ENCODE measurements at places on chromosomes 12 and 14.

- peak; percentile 48 for DNase-seq
Observed at GRCh38 chr12:52380271-52380694, 5.2 kb downstream of the KRT84 start.

GRCh38 chr12:130645751-130646150 lies 70.3 kb downstream of the RIMBP2 start:
- DNase-seq: no peak

DNA sequence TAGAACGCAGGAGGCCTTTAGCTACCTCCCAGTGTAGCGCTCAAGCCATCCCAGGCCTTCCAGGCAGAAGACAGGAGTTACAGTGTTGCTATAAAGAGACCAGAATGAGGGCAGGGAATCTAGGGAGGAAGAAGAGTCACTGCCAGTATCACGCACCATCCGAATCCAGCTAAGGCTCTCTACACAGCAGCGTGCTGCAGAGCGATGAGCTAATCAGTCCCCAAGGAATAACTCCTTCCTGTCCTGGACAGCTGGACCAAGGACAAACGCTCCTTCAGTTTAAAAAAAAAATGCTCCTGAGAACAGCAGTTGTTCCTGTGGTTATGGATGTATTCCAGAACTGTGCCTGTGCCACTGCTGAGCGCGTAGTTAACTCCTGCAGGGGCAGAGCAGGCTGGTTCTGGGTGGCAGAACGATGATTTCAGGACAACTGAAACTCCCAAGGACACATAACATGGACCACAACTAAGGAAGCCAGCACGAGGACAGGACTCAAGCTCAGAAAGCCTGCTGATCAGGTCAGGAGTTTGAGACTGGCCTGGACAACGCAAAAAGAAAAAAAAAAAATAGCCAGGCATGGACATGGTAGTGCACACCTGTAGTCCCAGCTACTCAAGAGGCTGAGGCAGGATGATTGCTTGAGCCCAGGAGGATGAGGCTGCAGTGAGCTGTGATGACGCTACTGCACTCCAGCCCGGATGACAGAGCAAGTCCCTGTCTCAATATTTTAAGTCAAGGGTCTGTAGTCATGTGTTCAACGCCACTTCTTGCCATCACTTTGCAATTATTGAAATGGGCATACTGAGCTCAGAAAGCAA lies 2.6 kb downstream of the IFFO1 start:
- no peak for DNase-seq

DNA sequence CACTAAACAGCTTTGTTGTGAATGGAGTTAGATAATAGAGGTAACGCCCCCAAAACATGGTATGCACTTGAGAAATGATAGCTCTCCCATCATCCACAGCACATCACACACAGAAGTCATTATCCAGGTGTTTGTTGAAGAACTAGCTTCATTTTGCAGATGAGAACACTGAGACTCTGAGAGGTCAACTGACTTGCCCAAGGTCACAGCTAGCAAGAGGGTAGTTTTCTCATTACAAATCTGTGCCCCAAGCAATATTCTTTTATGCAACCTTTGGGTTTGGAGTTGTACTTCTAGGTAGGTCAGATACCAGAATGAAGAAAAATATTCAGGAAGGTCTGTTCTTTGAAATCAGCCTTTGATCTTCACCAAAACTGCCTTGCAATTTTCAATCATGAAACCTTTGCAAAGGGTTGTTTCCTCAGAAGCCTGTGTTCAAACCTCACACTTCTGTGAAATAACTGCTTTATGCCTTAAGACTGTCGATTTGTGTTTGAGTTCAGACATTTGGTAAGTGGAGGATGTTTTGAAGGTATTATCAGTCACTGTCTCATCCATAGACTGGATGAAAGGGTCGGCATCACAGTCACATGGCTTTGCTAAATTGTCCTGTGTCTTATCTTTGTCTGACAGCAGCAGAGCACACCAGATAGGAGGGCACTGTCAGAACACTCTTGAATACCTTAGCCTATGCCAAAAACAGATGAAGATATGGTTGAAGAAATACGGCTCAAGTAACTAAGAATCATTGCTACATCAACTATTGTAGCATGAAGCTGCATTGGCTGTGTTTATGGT lies 233.2 kb upstream of the BTG1 start:
- DNase-seq: no peak

DNA sequence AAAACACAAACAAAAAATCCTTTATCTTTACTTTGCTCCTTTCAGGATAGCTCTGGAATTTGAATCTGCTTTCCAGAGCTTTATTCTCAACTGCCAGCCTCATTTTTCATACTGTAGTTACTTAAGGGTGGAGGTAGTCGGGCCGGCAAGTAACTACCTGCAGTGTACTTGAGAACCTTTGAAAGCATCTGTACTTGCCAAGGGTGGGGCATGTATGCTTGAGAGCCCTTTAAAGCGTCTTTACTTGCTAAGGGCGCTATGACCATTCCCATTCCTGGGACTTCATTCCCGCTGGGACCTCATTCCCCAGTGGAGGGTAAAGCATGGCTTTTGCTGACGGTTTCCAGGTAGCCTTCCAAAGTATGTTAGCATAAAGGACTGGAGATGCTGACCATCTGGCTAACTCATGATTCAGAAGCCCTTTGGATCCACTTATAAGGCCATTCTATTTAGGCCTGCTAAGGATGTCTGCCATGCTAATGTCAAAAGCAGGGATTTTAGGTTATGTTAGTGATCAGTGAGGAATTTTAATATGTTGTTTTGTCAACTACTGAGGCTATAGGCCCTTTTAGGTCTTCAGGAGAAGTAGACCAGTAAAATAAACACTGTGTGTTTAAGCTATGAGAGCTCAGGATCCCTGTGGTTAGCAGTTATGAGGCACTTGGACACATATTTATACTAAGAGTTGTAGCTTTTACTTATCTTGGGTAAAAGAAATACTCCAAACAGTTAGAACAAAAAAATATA lies 74.9 kb downstream of the CRADD start:
- DNase-seq: no peak

- no peak for DNase-seq
Observed at GRCh38 chr12:27523305-27523641, 733 bp upstream of the PPFIBP1 start.

GRCh38 chr14:71947947-71948500 lies 15.8 kb downstream of the RGS6 start:
- peak; percentile 42 for DNase-seq

GRCh38 chr14:31205681-31206535 lies 1.7 kb downstream of the HECTD1 start:
- peak; percentile 30 for DNase-seq

- DNase-seq: no peak
Observed at GRCh38 chr12:108634341-108634751, 652 bp upstream of the SELPLG start.

- no peak for DNase-seq
Observed at GRCh38 chr12:57119294-57120085, 8.3 kb upstream of the STAT6 start.

- no peak for DNase-seq
Observed at GRCh38 chr12:132783917-132784531, 22.4 kb upstream of the ANKLE2 start.

DNA sequence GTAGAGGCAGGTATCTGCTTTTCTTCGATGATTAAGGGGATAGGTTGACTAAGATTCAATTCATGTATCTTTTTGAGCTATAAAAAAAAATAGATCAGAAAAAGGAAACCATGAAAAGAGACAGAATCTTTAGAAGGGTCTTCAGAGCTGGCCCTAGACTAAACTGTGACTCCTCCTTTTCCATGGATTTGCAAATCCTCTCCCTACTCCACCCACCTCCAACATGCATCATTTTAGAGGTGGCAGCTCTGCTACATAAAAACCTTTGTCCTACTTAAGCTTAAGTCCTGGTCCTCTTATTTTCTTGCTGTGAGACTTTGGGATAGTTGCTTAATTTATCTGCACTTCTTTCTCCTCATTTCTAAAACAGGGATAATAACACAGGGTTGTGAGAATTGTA lies 48.4 kb upstream of the LIMA1 start:
- no peak for DNase-seq

DNA sequence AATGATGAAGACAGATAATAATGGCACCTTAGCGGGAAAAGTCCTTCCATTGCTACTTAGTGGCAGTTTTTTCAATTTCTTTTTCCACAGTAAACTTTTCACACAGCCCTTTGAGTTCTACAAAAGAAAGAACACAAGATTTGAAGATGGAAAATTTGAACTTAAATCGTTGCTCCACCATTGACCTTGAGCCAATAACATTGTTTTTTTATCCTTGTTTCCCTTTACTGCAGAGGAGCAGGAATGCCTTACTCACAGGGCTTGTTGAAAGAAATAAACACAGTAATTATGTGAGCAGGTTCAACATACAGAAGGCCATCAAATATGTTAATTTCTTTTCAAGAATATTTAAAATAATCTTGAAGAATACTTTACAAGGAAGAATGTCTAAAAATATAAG lies 181.5 kb upstream of the KRR1 start:
- no peak for DNase-seq
